ENCODE measurements at places on chromosomes 12 and 14.

DNA sequence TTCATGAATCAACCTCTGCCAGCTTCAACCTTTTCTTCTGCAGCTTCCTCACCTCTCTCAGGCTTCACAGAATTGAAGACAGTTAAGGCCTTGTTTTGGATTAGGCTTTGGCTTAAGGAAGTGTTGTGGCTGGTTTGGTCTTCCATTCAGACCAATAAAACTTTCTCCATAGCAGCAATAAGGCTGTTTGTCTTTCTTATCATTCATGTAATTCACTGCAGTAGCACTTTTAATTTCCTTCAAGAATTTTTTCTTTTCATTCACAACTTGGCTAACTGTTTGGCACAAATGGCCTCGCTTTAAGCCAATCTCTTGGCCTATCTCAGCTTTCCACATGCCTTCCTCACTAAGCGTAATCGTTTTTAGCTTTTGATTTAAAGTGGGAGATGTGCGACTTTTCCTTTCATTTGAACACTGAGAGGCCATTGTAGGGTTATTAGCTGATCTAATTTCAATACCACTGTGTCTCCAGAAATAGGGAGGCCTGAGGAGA lies 229.5 kb downstream of the IPO8 start:
- no peak for DNase-seq

DNA sequence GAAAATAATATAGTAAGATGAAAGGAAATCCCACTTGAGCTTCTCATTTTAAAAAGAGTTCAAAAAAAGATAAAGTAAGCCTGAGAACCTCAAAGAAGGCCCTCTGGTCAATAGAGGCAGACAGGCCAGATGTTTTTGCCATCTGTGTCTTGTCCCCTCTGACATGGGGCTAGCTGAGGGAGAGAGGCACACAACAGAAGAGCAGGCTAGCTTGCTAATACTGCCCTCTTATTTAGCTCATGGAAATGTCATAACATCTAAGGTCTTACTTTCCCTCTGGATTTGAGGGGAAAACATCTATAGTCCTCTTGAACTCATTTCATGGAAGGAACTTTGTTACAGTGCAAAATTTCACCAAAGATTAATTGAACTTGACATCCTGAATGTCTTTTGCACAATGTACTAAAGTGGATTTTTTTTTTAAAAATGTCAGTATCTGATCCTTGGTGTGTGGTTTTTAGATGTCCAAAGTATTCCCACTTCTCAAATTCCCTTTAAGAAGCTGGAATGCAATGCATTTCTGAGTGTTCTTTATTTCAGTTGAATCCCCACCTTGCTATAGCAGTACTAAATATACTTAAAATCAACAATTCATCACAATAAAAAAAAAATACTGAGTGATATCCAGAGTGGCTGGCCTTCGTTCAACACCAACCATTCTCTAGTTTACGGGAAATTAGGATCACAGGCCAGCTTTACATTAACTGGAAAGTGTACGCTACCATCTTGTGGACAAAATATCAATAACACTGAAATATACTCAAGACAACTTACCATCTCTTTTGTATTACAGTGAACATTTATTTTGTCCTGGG lies 176.7 kb downstream of the PAH start:
- no peak for DNase-seq

DNA sequence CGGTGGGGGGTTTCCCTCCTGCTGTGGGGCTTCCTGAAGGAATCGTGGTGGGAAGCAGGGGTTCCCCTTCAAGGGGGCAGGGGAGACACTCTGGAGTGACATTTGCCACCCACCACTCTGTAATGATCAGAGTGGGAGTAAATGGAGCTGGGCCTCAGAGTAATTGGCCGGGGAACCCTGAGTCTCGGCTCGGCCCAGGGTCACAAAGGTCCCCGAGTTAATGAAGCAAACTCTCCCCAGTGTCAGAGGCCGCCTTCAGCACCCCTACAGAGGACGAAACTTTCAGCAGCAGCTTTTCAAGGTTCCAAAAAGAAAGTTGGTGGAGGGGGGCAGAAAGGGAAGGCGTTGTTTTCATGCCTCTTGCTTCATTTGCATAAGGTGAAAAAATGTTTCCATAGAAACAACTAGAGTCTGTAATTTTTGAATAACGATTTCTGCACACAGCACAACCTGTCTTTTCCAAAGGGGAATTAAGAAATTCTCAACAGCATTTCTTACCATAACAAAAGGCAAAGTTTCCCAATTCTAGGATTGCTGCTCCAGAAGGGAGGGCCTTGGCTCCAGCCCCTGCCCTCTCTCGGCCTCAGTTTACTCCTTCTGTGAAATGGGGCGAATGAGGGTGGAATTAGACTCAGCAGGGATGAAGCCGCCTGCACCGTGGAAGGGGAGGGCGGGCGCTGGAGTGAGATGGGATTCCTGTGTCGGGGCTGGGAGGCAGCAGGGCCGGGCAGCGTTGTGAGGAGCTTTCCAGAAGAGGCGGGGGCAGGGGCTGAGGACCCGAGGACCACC lies 67.0 kb upstream of the BEGAIN start:
- DNase-seq = no peak

DNA sequence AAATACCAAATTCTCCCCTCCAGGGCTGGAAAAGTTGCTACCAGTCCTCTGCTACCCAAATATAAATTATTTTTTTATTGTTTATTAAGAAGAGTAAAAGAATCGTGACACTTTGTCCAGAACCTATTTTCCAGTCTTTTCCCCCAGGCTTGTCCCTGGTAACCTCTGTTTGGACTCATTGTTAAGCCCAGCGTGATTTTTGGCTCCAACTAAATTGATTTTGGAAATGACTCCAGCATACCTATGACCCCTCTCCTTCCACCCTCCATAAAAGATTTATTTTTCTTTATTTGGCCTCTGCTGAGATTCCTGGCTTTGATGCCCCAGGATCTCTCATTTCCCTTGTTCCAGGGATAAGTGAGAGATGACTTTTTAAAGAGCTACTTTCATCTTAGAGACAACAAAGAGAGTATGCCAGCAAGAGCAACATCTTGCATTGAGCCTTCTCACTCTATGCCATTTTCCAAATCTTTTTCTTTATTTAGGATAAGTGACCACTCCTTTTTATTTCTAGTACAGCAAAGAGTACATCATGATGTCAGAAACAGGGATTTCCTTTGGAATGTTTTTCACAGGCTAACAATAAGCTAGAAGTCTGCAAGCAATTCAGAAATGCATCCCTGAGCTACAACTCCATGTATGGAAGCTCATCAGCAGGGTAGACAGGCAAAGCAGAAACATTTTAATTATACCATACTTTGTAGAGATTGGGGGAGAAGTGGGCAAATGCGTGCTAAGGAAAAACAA lies 75.8 kb downstream of the DAD1 start:
- no peak for DNase-seq

DNA sequence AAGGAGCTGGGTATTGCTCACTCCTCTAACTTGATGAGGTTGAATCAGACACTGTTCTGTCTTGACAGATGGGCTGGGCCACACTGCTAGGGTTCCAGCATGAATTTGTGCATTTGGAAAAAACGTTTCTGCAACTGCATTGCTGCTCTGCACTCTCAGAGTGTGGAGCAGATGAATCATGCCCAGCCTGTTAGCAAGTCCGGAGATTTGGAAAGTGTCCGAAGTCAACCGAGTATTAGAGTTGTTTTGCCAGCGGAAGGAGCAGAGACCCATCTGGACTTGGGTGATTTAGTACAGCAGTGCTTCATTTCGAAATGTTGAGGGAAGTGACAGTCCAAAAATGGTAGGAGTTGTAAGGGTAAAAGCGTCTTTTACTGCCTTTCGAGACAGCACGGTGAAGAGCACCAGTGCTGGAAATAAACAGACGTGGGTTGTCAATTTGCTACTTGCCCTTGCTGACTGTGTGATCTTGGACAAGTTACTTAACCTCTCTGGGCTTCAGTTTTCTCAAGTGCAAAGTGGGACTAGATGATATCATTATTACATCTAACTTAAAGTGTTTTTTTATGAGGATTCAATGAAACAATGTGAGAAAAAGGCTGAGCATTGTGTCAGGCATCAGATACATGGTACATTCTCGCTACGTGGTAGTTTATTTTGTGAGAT lies 139.5 kb downstream of the CHST11 start:
- no peak for DNase-seq

GRCh38 chr12:11577658-11578260 lies 71.7 kb upstream of the ETV6 start:
- no peak for DNase-seq

DNA sequence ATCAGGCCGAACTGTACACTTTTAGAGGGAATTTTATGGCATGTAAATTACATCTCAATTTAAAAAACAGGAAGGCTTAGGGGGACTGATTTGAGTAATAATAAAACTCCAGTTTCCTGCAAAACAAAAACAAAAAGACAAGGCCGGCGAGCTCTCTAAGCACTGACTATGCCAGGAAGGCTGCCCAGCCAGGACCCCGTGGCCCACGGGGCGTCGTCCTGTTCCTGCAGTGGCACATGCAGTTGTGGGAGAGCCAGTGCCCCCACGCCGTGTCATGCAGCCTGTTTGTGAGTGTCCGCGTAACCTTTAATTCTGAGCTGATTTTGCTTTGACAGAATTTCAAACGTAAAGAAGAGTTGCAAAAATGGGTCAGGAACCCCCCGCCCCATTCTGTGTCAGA lies 10.5 kb downstream of the XRCC3 start:
- no peak for DNase-seq

GRCh38 chr14:51293149-51293911 lies 53.3 kb downstream of the TMX1 start:
- DNase-seq = no peak

DNA sequence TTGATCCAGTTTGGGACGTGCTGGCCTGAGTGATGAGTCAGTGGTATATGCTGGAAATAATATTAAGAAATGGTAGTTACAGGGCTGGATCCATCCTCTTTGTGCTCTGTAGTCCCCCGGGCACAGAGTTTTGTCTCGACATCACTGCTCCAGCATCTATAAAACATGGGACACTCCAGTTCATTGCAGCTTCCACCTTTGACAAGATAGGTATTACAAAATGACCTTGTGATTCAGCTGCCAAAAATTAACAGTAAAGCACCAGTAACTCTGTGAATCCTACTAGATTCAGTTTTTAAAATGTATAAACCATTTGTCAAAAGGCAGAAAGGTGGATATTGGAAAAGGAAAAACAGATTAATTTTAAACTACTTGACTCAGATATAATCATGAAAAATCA lies 14.6 kb upstream of the GNG2 start:
- no peak for DNase-seq

GRCh38 chr12:106894774-106895173 lies 60.9 kb upstream of the TMEM263 start:
- DNase-seq = no peak

DNA sequence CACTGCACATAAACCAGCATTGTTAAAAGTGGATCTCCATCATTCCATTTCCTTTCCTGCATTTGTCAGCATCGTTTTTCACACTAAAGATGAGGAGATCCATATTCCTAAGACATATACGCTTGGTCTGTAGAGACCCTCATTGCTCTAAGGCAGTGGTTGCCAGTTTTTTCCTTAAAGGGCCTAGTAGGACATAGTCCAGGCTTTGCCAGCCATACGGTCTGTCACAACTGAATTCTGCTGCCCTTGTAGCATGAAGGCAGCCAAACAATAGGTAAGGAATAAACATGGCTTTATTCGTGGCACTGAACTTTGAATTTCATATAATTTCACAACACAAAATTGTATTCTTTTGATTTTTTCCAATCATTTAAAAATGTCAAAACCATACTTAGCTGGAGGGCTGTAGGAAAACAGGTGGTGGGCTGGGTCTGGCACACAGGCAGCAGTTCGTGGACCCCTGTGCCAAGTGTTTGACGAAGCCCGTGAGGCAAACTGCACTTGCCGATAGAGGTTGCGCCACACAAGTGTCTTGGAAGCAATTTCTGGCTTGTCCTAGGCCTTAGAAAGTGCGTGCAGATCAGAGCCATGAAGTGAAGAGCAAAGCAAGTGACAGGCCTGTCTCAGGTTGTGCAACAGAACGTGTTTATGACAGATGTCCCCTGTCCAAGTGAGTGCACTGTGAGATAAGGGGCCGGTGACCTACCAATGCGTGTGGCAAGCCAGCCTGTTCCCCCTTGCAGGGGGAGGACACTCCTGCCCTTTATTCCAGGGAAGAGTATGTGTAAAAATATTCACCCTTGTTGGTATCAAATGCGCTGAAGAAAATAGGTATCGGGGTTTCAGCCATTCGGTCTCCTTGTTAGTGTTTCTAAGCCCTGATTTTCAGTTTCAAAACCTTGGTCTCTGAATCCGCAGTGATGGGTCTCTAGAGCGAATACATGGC lies 916 bp upstream of the CHPT1 start:
- no peak for DNase-seq

DNA sequence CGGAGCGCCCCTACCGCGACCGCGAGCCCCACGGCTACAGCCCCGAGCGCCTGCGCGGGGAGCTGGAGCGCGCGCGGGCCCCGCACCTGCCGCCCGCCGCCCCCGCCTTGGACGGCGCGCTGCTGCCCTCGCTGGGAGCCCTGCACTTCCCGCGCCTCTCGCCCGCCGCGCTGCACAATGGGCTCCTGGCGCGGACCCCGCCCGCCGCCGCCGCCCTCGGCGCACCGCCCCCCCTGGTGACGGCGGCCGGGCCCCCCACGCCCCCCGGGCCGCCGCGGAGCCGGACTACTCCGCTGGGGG lies 27.0 kb downstream of the LRCOL1 start:
- no peak for DNase-seq

GRCh38 chr14:35180179-35180578 lies 57.8 kb downstream of the PRORP start:
- DNase-seq = no peak

GRCh38 chr12:135138-135537 lies 68.6 kb downstream of the IQSEC3 start:
- DNase-seq = no peak

DNA sequence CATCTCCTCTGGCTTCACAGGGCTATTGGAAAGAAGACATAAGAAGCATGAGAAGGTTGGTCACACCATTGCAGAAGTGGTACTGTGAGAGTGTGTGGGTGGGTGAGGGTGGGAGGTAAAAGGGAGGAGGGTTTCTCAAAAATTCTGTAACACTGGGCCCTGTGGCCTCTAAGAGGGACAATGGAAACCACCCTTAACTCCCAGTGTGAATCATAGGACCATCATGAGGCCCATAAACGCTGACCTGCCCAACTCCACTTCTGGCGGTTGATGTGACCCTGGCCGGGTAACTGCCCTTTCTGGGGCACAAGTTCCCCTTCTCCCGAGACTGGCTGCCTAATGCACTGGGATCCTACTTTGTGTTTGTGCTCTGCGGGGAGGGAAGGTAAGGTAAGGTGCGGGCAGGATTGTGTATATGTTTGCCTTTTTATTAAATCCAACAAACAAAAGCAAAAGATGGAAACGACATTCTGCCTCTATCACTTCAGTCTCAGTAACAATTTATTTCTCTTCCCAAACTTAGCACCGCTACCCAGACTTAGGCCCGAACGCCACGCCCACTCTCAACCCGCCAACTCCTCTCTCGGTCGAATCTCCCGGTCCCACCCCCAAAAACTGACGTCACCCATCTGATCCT lies 551 bp downstream of the METTL1 start:
- DNase-seq = peak; percentile 75
